Vein endothelial cell (primary cell): ENCODE measurements at places on chromosomes 5 and 9. TPM values are rescaled to one million over a fixed set of nuclear protein-coding genes. Genes with fewer than 3 reads are reported as not detected.

SLC35D2 gene
- 21.6 and 22.4 TPM in 2 replicates for total RNA-seq

TRPM3 gene
- total RNA-seq = under 0.01 and 0.48 TPM in 2 replicates

PHF24 gene
- not detected in 2 replicates for total RNA-seq

C5orf52 gene
- not detected in 2 replicates for total RNA-seq

DAB2IP gene
- 37.1 and 54.9 TPM in 2 replicates for total RNA-seq

IL5 gene
- not detected in 2 replicates for total RNA-seq

NUTM2F gene
- total RNA-seq = not detected in 2 replicates

CYLC2 gene
- not detected in 2 replicates for total RNA-seq

PCDHA13 gene
- total RNA-seq = not detected in 2 replicates

ZNF354C gene
- 5.6 and 6.4 TPM in 2 replicates for total RNA-seq

SLC38A9 gene
- total RNA-seq = 34.3 and 36.5 TPM in 2 replicates

MEIKIN gene
- not detected in 2 replicates for total RNA-seq

ADAMTS19 gene
- total RNA-seq = under 0.01 TPM in 1 of 2 replicates, not detected in the other

CXXC5 gene
- 6.5 and 20.3 TPM in 2 replicates for total RNA-seq

PCA3 gene
- 0.29 and 0.33 TPM in 2 replicates for total RNA-seq

GFPT2 gene
- 0.86 and 0.98 TPM in 2 replicates for total RNA-seq
